IPS DF 19.7 (cell line): ENCODE measurements at places on chromosomes 7 and 10.

GRCh38 chr7:67878808-67879207, 882.2 kb downstream of the TYW1 start:
- DNase-seq: no peak

GRCh38 chr7:47905076-47905920, 43.0 kb downstream of the PKD1L1 start:
- no peak for DNase-seq

DNA sequence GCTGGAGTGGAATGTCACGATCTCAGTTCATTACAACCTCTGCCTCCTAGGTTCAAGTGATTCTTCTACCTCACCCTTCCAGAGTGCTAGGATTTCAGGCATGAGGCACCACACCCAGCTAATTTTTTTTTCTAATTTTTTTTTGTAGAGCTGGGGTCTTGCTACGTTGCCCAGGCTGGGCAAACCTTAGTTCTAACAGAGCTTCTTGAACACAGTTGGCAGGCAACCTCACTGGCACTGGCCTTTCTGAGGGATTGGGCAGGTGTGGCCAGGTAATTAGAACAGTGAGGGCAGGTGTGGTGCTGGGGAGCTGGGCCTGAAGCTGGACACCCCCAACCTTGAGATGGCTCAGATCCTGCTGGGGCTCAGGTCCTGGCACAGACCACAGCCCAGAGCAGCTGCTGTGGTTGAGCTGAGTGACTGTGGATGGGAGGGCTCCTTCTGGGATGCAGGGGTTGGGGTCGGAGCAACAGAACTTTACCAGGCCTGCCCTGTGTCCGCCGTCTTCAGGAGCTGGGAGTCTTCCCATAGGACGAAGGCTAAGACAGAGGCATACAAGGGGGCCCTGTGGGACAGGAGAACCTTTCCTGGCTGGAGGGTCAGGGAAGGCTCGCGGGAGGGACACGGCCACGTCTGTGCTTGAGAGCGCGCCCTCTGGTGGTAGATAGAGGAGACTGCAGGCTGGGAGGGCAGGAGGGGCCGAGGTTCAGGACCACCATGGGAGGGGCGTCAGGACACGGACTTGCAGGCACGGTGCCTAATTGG, 48.2 kb downstream of the COL26A1 start:
- DNase-seq: peak; percentile 79

GRCh38 chr10:71382757-71383156, 14.0 kb upstream of the CDH23 start:
- DNase-seq: no peak

DNA sequence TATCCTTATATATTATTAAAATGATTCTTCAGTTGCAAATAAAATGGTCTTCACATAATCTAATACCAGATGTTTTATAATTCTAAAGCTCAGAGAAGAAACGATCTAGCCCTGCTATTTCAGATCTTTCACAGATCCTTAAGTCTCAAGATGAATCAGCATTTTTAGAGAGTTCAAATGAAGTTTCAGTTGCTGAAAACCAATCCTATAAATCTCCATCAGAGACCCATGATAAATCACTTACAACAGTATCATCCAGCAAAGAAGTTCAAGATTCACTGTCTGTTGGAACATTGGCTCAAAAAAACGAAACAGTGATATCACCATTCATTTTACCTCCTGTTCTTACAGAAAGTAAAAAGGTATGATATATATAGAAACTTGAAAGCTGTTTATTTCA, 137.0 kb downstream of the CCDC7 start:
- no peak for DNase-seq

DNA sequence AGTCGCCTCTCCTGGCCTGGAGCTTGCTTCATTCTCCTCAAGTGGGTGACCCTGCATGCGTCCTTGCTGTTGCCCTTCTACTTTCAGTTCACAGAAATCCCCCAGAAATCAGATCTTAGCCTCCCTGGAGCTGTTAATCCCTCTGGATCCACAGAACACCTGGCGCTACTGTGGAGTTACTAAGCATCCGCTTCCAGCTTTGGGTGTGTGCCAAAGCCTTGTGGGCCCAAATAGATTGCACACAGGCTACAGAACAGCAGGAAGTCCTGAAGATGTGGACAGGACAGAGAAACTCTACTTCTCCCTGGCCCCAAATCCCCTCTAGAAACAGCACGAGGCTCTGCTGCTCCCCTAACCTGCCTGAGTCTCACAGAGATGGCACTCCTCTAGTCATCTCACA, 36.6 kb upstream of the PDLIM1 start:
- no peak for DNase-seq

DNA sequence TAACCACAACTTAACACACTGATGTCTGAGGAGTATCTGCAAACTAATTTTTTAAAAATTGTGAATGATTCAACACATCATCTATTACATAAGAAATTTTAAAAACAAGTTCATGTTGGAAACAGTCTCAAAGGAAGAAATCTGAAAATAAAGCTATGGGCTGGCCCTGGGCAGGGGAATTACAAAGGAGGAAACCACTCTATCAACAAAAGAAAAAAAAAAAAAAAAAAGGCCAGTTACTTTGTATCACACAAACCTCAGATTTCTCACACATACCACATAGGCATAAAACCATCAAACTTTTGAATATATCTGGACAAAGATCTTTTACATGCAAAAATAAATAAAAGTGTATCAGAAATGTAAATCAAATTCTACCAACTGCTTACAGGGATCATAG, 20.8 kb downstream of the TIAL1 start:
- no peak for DNase-seq

DNA sequence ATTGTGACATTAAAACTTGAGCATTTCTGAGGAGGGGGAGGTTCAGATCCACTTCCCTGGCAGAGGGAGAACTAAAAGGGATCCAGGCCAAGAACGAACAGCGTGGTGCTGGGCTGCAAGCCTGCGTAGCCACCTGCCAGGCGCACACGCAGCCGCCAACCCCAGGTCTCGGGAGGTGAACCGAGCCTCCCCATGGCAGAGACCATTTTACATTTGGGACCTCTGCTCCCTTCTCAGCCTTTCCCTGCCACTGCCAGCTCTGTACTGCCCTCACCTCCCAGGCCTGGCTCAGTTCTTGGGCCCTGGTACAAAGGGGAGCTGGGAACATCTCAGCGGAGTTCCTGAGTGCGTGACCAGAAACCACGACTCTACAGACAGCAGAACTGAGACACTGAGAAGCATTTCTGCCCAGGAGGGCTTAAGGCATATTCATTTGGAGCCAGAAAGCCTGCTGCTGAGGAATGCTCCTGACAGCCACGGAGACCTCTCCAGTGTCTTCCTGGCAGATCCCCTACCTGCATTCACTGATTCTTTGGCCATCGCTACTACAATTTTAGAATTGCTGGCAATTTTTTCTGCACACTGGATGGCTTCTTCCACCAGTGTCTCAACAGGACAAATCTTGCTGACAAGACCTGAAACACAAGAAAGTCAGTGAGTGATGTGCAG, 7.6 kb downstream of the ECHS1 start:
- no peak for DNase-seq

DNA sequence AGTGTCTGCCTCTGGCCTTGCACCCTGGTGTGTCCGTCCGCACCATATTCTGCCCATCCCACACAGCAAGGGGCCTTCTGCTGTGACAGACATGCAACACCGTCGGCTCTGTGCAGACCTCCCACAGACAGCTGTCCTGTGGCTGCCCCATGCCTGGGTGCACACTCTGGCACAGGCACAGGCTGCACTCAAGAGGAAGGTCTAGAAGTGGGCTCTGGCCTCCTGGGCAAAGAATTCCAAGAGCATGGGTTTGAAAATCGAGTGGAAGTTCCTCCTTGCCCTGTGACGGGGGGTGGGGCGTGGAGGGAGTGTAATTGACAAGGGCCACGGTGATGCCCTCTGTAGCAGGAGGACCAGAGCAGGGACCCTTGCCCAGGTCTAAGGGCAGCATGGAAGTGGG, 4.3 kb upstream of the LOXL4 start:
- no peak for DNase-seq

GRCh38 chr7:67604461-67605386, 608.1 kb downstream of the TYW1 start:
- no peak for DNase-seq

- DNase-seq: no peak
Observed at GRCh38 chr7:87506246-87507180, 31.0 kb upstream of the ABCB4 start.

- no peak for DNase-seq
Observed at GRCh38 chr10:69435966-69436520, 15.2 kb upstream of the TSPAN15 start.

- DNase-seq: no peak
Observed at GRCh38 chr10:44282626-44283300, 102.1 kb downstream of the CXCL12 start.

GRCh38 chr7:128108129-128108528, 76.9 kb upstream of the LRRC4 start:
- no peak for DNase-seq

- DNase-seq: no peak
Observed at GRCh38 chr10:78476844-78477243, 443.2 kb downstream of the RPS24 start.

- DNase-seq: no peak
Observed at GRCh38 chr10:71999360-72000072, 35.3 kb downstream of the CHST3 start.
